ENCODE measurements at places on chromosomes 5 and 9. TPM values are rescaled to one million over a fixed set of nuclear protein-coding genes. Genes with fewer than 3 reads are reported as not detected.

Gene ZNF354C
- 0.07 TPM for total RNA-seq

Gene ATP6V0E1
- total RNA-seq, result 94.1 TPM

Gene LSM11
- total RNA-seq, result 6.7 TPM

DNA sequence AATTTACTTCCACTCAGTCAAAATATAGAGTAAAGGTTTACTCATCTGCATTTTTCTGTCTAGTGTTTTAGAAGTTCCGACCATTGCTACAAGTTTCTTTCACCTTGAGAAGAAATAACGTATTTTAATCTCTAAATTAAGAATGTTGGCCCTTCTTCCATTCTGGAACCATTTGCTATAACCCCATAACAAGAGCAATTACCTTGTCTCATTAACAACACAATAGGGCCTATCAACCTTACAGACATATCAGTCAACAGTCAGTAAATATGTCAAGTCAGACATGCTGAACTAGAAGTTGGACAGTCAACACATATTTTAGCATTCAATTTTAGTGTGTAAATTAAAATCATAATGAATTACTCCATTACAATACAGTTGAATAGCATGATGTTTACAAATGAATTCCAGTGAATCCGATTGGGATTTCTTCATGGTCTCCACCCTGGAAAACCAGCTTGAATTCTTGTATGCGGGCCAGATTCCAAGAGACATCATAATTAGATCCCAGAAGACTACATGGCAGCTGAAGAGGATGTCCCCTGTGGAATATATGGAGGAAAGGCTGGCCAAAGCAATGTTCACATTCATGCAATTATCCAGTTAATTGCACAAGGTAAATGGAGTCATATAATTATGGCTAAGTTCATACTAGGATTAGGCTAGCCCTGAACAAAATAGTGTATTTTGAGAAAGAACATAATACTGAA is 196.2 kb upstream of the TARS1 start:
- DNase-seq, result no peak

DNA sequence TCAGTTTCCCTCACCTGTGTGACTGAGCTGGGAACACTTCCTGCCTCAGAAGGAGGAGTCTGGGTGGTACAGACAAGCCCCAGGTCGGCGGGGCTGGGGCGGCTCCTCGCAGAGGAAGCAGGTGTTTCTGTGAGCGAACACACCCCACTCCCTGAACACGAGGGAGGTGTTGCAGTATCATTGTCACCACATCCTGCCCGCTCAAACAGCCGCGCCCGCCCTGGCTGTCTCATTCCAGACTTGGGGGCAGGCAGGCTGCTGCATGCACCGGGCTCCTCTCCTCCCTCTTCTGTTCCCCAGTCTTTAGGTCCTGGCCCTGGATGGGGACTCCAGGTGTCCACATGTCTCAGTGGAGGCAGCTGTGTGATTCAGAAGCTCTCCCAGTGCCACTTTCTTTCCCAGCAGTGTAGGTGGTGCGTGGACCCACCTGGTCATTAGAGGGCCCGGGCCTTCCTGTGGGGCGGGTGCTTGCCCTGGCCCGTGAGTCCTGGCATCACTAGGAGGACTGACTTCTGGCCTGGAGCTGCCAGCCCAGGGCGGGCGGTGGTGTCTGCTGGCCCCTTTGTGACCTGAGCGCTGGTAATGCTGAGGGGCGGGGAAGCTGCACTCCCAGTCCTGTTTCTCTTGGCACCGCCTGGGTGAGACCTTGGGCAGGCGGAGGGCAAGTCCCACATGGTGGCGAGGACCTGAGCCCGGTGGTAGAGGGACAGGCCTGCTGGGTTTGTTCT is 18.3 kb upstream of the PHYHD1 start:
- DNase-seq, result no peak

- DNase-seq, result no peak
Observed at GRCh38 chr5:124071039-124071438, 559.1 kb downstream of the CSNK1G3 start.

DNA sequence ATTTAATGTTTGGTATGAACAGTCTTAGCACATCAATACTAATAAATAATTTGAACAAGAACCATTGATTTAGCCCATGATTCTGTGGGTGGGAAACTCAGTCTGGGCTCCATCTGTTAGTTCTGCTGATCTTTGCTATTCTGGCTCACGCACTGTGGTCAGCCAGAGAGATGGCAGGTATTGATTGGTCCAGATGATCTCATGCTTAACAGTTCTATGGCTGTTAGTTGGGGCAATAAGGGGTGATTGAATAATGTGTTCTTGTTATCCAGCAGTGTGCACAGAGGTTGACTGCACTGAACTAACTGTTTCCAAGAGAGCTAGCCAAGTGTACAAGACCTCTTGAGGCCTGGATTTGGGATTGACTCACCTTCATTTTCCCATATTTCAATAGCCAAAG is 824.3 kb downstream of the SEMA5A start:
- no peak for DNase-seq
